Choroid plexus epithelial cell (primary cell): ENCODE measurements at places on chromosomes 2 and 18.
A peak's percentile ranks its signal among the peaks of the same experiment; 100 is the strongest.

DNA sequence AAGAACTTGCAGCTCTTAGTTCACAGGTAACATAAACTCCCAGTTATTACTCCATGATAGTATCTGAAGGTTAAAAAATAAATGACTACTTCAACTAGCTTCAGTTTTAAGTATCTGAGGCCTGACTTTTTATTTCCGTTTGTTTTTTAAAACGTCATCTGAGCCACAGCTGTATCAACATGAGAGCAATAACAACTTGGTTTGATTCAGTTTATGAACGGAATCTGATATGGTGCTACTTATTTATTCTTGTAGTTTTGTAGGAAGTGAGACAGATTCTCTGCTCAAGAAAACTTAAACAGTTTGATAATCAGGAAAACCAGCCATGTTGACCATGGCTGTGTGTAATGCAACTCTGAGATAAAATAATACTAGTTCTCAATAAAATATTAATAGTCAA, 34.9 kb downstream of the NAB1 start:
- DNase-seq: peak; percentile 81

GRCh38 chr2:118923371-118923770, 18.6 kb upstream of the MARCO start:
- no peak for DNase-seq

GRCh38 chr2:75994759-75995158, 284.0 kb upstream of the GCFC2 start:
- DNase-seq: no peak

DNA sequence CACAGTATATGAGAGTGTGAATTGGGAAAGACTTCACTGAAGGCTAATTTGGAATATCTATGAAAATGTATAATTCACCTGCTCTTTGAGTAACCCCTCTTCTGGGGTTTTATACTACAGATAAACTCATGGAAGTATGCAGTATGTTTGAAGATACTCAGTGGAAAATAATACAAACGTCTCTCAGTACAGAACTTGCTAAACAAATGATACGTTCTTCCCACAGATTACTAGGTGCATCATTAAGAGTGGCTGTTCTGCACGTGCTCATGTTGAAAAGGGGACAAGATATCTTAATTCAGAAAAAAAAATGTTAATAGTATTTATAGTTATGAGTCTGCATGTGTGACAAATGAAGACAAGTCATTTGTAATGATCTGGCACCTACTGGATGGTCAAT, 70.2 kb upstream of the EPAS1 start:
- DNase-seq: no peak

DNA sequence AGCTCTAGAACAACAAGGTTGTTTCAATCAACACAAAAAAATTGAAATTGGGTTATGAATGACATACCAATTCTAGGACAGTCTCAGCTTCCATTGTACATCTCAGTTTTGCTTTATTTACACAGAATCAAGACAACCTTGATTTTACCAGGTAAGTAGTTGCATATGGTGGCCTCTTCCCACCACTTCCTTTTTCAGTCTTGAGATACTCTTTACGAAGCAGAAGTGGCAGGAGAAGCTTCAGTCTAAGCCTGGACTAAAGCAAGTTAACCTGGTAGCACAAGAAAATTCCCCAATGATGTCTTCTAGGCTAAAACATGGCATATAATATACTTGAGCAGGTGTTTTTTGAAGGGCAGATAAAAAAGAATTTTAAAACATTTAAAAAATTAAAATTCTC, 10.7 kb upstream of the FAM136A start:
- no peak for DNase-seq

DNA sequence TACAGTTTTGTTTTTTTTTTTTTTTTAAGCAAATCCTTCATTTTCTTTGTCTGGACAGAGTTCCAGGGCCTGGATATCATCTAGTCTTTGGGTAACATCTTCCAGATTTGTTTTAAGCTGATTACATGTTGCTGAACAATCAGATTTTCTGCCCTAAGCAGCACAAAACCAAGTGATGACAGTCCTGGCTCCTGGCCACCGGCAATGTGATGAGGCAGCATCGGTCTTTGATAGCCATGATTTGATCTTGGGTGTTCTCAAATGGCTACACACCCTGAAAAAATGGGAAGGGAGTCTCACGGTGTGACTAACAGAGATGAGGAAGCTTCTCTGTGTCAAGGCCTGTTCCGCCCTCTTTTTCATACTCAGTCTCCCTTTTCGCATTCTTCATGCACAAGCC, 708.6 kb upstream of the ZEB2 start:
- DNase-seq: peak; percentile 8

DNA sequence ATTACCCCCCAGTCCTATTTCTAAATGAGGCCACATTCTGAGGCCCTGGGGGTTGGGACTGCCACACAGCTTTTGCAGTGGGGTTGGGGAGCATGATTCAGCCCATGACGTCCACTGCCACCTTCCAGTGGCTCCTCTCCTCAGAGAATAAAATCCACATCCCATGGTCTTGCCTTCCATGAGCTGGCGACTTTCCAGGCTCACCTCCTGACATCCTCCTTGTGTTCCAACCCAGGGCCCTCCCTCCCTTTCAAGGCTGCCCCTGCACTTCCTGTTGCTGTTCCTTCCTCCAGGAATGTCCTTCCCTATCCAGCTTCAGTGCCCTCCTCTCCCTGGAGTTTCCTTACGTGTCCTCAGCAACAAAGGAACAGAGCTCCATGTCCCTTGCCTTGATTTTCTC, 187.3 kb upstream of the ID2 start:
- no peak for DNase-seq

DNA sequence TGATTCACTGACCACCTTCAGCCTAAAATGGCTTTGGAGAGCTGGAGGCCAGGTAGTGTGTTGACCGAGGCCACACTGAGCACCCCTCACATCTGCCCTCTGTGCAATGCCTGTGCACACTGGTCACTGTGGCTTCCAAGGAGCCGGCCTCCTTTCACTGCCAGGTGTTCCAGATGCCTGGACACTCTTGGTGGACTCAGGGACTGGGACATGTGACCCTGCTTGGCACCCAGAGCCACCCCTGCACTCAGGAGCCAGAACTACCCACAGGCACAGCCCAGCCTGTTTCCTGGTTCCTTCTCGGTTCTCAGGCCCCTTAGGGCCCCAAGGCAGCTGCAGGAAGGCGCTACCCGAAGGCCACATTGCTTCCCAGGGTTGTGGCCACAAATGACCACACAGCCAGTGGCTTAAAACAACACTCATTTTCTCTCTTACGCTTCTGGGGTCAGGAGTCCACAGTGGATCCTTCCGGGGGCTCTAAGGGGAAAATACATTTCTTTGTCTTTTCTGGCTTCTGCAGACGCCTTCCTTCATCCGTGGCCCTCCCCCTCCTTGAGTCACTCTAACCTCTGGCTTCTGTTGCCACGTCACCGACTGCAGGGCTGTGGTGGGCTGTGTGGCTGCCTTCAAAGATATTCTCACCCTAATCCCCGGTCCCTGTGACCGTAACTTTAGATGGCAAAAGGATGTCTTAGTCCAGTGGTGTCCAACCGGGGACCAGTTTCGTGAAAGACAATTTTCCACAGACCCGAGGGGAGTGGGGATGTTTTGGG, 78.6 kb downstream of the ASB1 start:
- DNase-seq: no peak

DNA sequence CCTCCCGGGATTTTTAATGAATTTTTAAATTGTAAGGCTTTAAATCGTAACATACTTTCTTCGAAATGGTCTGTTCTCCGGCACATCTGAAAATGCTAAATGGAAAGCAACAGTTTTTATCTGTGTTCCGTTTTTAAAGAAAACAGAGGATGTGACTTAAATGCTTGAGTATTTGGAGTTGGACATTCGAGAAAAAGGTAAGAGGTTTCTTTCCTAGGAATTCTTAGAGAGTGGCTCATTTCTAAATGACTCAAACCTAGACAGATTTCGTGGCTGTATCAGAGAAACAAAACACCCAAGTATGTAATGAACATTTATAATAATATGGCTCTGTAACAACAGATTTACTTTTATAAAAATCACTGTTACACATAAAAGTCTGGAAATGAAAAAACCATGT, 177.6 kb upstream of the CCDC68 start:
- DNase-seq: peak; percentile 53

DNA sequence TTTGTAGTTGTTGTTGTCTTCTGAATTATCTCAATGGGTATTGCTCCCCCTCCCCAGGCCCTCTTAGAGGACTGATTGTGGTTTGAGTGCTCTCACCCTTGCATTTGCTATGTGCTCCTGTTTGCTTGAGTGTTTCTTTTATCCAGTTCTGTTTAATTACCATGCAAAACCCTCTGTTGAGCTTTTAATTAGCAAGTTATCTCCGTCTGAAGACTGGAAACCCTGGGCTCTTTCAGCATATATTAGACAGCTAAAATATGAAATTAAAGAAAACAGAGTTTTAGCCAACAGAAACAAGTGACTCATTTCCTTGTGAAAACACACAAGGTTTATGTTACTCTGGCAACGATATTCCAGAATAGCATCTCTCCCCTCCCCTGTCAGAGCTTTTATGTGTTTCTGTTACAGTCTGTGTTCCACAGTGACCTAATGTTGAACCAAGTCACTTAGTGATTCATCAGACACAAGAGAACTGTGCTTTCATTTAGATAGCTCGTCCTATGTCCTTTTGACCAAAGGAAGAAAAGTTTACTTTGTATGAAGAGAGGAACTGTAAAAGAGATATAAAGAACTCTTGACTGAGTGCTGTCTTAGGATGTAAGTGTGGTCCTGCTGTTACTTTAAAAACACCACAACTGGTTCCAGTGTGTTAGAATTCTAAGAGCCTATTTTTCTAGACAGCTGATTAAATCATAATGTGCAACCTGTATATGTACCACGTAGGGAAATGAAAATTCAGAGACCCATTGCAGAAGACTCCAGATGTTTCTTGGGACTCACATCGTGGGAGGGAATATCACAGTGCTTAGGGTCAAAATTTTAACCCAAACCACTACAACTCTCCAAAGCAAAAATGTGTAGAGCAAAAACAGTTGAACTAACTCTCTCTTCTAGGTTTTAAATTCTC, 172.8 kb upstream of the RBMS1 start:
- peak; percentile 99 for DNase-seq

DNA sequence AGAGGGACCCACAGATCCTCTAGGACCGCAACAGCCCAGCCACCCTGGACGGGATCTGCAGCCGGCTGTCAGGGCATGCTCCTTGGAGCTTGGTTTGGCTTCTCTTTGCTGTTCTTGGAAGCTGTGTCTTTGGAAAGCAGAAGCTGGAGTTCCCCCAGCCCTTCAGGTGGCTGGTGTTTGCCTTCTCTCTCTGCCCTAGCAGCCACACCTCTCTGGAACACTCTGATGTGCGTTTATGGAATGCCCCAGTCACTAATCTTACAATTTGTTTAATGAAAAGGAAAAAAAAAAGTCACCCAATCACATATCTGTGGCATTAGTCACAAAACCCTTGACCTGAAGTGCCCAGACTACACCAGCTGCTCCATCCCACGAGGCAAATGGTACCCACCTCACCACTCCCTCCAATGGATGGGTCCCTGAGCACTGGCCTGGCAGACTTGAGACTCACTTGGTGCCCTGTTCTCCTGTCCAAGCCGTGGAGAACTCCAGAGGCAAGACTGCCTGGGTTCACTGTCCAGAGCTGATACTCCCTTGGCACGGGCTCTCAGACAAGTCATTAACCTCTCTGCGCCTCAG, 70.2 kb upstream of the DAPL1 start:
- no peak for DNase-seq

GRCh38 chr2:29261003-29261402, 145.8 kb downstream of the CLIP4 start:
- DNase-seq: no peak

DNA sequence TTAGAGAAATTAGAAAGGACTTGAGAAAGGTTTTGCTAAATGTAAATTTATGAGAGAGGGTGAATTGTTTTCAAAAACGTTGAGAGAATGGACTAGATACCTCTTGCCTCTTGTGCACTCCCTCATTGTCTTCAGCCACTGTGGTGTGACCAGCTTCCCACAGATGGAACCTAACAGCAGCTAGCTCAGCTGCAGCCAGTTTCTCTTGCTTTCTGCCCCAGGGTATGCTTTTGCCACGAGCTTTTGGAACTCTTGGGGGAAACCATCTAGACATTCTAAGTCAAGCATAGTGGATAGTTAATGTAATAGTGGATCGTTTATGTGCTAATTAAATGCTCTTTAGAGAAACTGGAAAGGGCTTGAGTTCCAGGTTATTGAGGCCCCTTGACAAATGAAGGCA, 288.2 kb downstream of the CTNNA2 start:
- DNase-seq: no peak

- peak; percentile 74 for DNase-seq
Observed at GRCh38 chr2:112690853-112691401, 29.9 kb upstream of the NT5DC4 start.

GRCh38 chr18:76688724-76689472, 133.5 kb upstream of the ZNF236 start:
- DNase-seq: no peak

DNA sequence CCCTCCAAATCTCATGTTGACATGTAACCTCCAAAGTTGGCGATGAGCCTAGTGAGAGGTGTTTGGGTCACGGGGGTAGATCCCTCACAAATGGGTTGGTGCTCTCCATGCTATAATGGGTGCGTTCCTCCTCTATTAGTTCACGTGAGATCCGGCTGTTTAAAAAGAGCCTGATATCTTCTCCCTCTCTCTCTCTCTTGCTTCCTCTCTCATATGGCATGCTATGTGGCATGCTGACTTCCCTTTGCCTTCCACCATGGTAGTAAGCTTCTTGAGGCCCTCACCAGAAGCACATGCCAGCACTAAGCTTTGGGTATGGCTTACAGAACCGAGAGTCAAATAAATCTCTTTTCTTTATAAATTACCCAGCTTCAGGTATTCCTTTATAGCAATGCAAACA, 39.2 kb downstream of the C2orf76 start:
- no peak for DNase-seq

DNA sequence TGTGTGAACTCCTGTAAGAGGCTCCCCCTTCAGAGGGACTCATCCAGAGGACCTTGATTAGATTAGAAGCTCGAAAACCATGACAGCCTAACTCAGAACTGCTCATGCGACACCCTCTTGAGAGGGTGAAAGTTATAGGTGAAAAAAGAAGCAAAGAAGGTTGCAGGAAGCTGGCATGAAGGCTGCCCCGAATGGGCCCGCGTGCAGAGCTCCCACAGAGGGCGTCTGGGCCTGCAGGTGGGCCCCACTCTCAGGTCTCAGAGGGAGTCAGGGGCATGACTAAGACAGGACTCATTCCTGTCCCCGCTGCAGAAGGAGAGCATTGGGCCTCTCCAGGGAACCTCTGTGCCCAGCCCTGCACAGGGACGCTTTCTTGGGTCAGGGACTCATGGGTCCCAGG, 235.4 kb downstream of the EIPR1 start:
- no peak for DNase-seq

DNA sequence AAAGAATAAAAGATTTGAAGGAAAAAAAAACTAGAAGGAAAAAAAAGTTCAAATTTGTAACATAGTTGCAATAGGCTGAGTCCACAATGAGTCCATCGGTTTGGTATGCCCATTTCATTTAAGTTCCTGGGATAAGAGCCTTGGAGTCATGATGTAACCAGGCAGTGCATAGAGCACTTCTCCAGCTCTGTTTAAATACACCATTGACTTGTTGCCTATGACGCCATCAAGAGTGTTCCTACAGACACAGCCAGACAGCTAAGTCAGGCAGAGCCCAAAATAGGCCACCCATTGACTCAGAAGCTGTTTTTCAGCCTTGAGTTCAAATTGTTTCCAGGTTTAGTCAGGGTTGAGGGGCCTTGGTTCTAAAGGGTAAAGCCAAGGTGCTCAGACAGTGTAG, 44.9 kb downstream of the SOCS6 start:
- DNase-seq: peak; percentile 94

GRCh38 chr2:108315444-108315934, 26.8 kb downstream of the SULT1C2 start:
- DNase-seq: no peak

GRCh38 chr2:23425338-23425871, 40.4 kb downstream of the KLHL29 start:
- DNase-seq: no peak
